Fibroblast of the aortic adventitia (primary cell): ENCODE measurements at places on chromosomes 11 and 22. TPM values are rescaled to one million over a fixed set of nuclear protein-coding genes. Genes with fewer than 3 reads are reported as not detected.

Gene MOB2
- total RNA-seq: 3.1 and 13.9 TPM in 2 replicates

Gene FGF19
- total RNA-seq: not detected in 2 replicates

Gene GPHA2
- total RNA-seq: not detected in 2 replicates

Gene CALCA
- total RNA-seq: not detected in 2 replicates

Gene PATE2
- total RNA-seq: 0.18 and 3.2 TPM in 2 replicates

Gene OSBP2
- total RNA-seq: 1.3 and 11.1 TPM in 2 replicates

Gene DHCR7
- total RNA-seq: 10.2 and 16.7 TPM in 2 replicates

Gene PNPLA3
- 2.9 and 4.5 TPM in 2 replicates for total RNA-seq

Gene OR8D1
- total RNA-seq: not detected in 2 replicates

Gene CERK
- total RNA-seq: 14.1 and 39.4 TPM in 2 replicates
